ENCODE measurements at places on chromosomes 3 and 15.
A peak's percentile ranks its signal among the peaks of the same experiment; 100 is the strongest.

DNA sequence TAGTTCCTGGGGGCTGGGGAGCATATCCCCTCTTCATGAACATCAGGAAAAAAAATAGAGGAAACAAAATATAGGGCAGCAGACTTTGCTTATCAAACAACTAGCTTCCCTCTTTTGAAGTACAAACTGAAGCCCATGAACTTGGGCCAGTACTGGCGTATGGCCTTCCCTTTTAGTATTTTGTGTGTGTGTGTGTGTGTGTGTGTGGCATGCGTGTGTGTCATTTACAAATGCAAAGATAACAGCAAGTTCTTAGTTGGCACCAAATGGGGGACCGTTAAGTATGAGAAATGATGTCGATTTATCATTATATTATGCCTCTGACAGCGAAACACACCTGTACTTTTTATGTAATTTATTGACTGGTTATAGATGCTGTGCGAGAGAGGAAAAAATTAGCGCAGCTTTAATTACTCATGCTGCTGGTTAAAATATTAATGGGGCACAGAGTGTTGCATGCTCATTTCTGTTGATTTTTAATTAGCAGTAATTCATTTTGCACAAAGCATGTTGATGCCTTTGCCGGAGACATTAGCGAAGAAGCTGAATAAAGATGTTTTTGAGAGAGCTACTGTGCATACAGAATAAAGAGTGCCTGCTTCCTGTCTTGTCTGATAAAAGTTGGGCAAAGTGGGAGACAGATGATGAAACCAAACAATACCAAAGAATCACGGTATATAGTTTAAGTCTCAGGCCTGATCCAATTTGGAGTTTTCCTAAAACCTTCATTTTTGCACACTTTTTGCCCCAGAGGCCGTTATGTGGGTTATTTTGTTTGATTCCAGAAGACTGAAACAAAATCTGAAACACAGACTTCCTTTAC is 297.1 kb downstream of the SATB1 start:
- DNase-seq = no peak

GRCh38 chr15:74257105-74257504 is 21.0 kb downstream of the CCDC33 start:
- no peak for DNase-seq

- DNase-seq = no peak
Measured at GRCh38 chr3:50190936-50191660, at the start of gene GNAT1. Gene GNAT1 (plus strand): TSS chr3:50191610. CDS start chr3:50191726, 116 bp downstream.

DNA sequence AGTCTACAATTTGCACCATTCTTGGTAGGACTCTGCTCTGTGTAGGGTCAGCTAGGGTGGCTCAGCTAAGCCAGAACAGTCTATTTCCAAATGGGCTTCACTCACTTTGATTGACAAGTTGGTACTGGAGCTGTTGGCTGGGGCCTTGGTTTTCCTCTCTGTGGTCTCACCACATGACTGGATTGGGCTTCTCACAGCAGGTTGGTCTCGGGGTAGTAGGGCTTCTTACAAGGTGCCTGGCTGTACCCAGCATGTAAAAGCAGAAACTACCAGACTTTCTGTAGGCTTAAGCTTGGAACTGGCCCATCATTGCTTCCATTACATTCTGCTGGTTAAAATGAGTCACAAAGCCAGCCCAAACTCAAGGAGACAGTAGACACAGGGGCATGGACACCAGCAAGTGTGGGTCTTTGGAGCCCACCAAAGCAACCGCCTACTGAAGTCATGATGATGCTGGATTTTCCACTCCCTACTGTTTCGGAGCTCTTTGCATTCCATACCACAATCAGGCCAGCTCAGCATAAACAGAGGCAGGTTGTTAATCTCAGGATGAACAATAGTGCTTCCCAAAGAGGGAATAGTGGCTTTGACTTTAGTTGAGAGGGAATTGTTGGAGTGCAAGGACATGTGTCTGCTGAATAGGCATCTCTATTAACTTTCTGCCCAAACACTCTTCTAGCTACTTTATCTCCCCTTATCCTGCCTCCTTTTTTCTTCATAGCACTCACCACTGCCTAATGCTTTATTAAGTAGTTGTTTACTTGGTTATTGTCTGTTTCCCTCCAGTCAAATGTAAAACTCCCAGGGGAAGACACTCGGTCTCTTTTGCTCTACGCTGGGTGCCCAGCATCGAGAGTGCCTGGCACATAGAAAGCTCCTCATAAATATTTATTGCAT is 78.0 kb upstream of the RARB start:
- DNase-seq = no peak

DNA sequence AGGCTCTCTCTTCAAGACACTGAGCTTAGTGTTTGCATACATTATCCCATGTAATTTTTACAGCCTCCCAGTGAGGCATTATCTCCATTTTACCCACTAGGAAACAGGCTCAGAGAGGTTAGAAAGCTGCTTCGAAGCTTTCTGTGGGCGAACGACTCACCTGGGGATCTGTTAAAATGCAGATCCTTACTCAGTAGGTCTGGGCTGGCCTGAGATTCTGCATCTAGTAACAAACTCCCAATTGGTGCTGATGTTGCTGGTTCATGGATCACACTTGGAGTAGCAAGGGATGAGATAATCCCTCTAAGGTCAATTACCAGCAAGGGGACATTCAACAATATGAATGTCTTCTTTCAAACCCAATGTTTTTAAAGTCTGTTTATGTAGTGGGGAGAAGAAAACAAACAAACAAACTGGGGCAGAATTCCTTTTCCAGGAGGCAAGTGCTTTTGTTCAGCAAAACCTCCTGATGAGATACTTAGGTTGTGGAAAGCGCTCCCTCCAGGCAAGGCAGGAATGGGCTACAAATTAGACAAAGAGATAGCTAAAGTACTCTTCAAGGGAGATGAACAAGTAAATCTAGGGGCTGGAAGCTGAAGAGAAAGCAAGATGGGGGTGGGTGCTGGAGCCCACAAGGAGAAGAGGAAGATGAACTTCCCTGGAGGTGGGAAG is 311.9 kb downstream of the SHQ1 start:
- no peak for DNase-seq

- DNase-seq = no peak
Measured at GRCh38 chr3:150253622-150254021, 154.5 kb upstream of the TSC22D2 start.

GRCh38 chr3:107837895-107838612 is 252.8 kb downstream of the CD47 start:
- no peak for DNase-seq

GRCh38 chr3:30042274-30042859 is 564.0 kb upstream of the TGFBR2 start:
- DNase-seq = no peak

GRCh38 chr3:74268753-74269152 is 345.7 kb downstream of the CNTN3 start:
- DNase-seq = no peak

GRCh38 chr3:171163101-171164066 is 136.9 kb upstream of the SLC2A2 start:
- DNase-seq = peak; percentile 36

DNA sequence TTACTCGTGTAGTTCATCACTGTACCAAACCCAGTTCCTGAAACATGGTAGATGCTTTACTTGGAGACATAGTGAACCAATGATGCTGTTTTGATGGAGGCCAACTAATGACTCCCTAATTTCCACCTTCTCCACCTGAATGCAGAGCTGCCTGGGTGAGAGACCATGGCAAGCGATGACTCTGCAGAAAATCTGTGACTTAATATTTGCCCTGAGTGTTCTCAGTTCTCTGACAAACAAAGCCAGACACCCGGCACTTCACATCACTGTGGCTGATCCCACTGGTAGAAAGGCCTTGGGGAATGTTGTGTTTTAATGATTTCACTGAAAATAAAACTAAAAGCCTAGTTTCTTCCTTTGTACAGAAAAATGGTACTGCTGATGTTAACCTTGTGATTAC is 39.5 kb upstream of the UBE3A start:
- DNase-seq = no peak

DNA sequence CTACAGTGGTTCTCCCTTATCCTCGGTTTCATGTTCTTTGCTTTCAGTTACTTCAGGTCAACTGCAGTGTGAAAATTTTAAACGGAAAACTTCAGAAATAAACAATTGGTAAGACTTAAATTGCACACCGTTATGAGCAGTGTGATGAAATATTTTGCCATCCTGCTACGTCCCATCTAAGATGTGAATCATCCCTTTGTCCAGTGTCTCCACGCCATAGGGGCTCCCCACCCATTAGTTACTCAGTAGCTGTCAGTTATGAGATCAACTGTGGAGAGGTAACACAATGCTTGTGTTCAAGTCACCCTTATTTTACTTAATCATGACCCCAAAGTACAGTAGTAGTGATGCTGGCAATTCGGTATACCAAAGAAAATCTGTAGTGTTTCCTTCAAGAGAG is 47.4 kb downstream of the TJP1 start:
- no peak for DNase-seq

GRCh38 chr3:17552351-17552750 is 190.1 kb downstream of the TBC1D5 start:
- no peak for DNase-seq

- no peak for DNase-seq
Measured at GRCh38 chr3:144033863-144034262, 62.2 kb downstream of the DIPK2A start.

DNA sequence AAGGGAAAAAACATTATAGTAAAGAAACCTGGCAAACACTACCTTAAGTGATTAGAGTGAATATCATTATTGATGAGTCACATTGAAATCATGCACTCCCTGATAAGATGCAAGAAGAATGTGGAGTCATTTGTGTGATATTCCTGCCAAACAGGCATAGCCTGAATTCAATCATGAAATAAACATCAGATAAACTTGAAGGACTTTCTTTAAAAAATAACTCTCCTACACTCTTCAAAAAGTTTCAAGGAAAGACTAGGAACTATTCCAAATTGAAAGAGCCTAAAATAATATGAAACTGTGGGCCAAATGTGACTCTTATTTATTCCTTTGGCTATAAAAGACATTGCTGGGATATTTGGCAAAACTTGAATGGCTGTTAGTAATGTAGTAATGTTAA is 625.7 kb upstream of the LMCD1 start:
- DNase-seq = no peak

- peak; percentile 59 for DNase-seq
Measured at GRCh38 chr3:53773611-53774368, 72.4 kb downstream of the CHDH start.

DNA sequence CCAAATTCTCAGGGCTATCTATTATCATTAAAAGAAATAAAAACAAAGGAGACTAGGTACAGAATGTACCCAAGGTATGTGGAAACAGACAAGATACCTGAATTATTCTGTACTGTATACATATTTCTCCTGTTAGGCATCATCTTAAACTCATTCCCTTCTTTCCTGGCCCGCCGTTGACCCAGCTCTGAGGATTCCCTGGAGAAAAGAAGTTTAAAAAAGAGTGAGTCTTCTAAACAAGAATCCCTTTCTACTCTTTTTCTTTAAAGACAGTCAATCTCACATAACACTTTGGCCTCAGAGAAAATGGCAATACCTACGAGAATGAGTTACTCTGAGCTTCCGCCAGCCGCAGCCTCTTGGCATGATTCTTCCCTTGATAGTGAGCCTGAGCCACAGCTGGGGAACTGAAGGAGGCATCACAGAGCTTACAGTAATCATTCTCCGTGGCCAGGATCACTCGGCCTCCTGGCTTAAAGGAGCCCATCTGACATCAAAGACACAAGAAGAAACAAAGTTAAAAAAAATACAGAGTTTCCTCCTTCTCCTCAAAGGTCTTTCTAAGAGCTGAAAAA is 44.2 kb downstream of the ZMAT3 start:
- DNase-seq = no peak

DNA sequence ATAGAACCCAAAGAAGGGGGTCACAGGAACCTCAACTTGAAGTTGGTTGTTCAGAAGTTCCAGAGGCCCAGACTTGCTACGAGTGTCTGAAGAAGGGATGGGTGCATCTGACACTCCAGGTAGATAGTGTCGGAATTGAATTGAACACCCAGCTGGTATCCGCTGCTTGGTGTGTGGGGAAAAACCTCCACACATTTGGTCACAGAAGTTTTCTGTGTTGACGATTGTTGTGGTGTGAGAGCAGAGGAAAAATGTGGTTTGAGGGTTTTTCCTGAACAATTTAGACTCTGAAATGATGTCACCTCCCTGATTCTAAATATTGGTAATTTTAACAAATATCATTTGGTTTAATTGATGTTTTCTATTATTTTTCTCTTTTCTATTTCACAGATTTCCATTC is 218.8 kb upstream of the CTNNB1 start:
- no peak for DNase-seq

GRCh38 chr3:132211896-132212295 is 105.3 kb upstream of the ACP3 start:
- no peak for DNase-seq

DNA sequence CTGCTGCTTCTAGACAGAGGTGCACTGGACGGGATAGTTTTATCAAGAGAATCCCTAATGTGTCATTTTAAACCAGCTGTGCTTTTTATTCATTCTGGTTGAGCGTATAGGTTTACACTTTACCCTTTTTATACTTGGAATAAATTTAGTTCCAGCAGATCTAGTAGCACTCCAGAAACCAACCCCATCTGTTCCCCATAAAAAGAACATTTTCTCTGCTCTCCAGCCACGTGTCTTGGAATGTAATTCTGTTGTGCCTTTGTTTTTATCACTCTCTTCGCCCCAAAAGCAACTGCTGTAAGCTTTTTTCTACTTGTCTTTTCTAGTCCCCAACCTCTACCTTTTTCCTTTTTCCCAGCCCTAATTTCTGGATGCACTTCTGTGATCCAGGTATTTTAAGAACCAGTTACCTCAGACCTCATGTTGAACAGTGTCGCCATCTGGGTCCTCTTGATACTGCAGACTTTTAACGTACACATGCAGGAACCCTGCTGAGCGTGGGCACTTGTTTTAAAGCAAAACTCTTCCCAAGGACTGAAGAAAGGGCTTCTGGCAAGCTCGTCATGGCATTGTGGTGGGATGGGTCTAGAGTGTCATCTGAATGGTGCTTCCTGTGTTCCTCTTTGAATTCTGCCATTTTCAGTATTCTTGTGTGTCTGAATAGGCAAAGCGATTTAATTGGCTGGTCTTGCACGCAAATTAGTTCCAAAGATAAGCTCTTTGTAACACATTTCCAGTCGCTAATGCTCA is 5.7 kb upstream of the EXOG start:
- no peak for DNase-seq

DNA sequence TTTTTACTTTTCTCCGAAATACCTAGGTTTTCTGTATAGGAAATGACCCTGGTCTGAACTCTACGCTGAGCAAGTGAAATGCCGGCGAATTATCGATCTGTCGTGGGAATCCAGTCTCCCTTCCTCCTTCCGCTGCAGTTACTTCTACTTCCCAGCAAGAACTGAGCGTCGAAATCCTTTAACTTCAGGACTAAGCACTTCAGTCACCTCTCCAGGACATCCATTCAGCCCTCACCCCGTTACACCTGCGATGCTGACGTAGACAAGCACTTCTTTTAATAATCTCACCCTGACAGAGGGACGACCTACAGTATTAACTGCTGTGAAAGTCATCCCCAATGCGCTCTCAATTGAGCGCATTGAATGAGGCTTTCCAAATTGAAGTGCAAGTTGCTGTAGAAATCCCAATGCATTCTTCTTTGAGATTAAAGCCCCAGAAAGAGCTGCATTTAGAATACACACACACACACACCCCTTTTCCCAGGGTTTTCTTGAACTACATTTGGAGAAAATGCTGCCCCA is 1.3 kb downstream of the TOP2B start:
- DNase-seq = no peak

GRCh38 chr3:111598139-111598538 is 3.0 kb upstream of the ZBED2 start:
- no peak for DNase-seq

- no peak for DNase-seq
Measured at GRCh38 chr3:110165370-110165743, 828.0 kb upstream of the DPPA4 start.
